CD4-positive, CD25-positive, alpha-beta regulatory T cell (primary cell): ENCODE measurements at places on chromosomes 4 and X.

DNA sequence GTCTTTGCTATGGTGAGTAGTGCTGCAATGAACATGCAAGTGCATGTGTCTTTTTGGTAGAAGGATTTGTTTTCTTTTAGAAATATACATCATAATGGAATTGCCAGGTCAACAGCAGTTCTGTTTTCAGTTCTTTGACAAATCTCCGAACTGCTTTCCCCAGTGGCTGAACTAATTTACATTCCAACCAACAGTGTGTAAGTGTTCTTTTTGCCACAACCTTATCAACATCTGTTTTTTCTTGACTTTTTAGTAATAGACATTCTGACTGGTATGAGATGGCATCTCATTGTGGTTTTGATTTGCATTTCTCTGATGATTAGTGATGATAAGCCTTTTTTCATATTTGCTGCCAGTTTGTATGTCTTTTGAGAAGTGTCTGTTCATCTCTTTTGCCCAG is 406.3 kb downstream of the DTHD1 start:
- no peak for DNase-seq

GRCh38 chr4:99991741-99992140 is 41.7 kb upstream of the H2AZ1 start:
- no peak for DNase-seq

- DNase-seq = peak; percentile 46
Observed at GRCh38 chr4:38529189-38530115, 134.5 kb upstream of the KLF3 start.

- no peak for DNase-seq
Observed at GRCh38 chrX:110025395-110025794, 22.5 kb downstream of the TMEM164 start.

DNA sequence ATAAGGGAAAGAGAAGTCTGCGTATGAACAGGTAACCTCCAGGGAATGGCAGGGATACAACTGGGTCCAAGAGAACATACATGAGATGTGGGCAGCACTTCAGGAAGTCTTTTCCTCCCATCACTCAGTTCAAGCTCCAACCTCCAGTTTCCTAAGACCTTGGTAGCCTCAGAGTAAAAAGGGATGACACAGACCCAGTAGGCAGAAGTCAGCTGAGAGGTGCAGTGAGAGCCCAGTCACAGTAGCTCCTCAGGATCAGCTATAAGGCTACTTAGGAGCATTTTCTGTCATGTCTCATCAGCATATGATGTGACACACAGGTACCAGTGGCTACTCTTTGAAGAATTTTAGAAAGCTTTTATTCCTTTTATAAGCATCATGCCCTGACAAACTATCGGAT is 12.5 kb upstream of the STS start:
- no peak for DNase-seq

GRCh38 chr4:6754481-6755087 is 27.9 kb upstream of the KIAA0232 start:
- no peak for DNase-seq

- DNase-seq = peak; percentile 25
Observed at GRCh38 chr4:142377342-142378091, 468.6 kb downstream of the INPP4B start.

- no peak for DNase-seq
Observed at GRCh38 chr4:112526061-112526460, 10.1 kb upstream of the NEUROG2 start.

GRCh38 chr4:13986548-13986947 is 359.0 kb upstream of the BOD1L1 start:
- DNase-seq = no peak

DNA sequence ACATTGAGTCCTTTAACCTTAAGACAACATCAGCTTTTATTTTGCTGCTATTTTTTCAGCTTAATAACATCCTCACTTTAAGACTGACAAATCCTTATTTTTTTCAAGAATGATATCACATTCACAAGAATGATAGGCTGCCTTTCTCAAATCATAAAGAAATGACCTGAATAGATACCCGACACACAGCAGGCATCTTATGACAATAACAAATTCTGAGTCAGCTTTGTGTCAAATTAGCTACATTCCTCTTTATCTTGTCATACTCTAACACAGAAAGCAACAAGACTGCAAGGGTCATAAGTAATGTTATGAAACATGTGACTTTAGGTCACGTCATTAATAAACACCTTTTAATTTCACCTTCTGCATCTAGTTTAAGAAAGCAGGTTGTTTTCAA is 2387.6 kb downstream of the PCDH7 start:
- DNase-seq = no peak

DNA sequence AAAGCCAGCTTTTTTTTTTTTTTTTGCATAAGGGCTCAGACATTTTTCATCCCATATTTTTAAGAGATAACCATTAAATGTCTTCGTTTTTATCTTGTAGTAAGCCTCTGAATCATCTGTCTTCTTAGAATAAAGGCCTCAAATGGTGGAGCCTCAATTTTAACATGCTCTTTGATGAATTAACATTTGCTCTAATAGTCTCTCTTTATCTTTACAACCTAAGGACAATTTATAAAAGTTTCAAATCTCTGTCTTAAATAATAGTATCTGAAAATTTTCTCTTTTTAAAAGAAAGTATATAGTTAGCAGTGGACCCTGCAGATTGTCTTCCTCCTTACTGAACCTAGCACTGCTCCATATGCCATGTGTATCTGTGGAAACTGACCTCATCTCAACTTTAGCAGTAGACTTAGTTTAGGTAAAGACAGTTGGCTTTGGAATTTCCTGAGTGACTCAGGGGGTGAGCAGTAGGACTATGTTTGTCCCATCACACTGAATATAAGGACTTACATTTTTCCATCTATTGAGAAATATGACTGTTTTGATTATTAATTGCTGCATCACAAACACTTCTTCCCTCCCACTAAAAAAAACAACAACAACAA is 1658.0 kb downstream of the STIM2 start:
- DNase-seq = no peak

- peak; percentile 17 for DNase-seq
Observed at GRCh38 chrX:56564921-56565840, 1.8 kb downstream of the UBQLN2 start.

DNA sequence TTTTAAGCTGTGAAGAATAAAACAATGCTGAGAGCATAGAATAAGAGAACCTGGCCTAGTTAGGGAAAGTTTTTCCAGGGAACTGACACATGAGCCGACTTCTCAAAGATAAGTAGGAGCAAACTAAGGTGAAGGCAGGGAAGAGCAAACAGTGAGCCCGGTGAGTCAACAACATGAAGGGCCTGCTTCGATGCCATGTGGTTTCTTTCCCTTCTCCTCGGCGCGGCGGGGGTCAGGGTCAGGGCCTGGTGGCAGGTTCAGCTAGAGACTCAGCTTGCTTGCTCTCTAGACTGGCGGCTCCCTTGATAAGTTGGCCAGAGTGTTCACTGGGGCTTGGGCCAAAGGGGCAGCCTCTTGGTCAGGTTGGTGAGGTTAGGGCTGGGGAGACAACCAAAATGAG is 81.1 kb downstream of the DLG3 start:
- no peak for DNase-seq

- no peak for DNase-seq
Observed at GRCh38 chrX:115393271-115393670, 103.8 kb downstream of the LUZP4 start.

DNA sequence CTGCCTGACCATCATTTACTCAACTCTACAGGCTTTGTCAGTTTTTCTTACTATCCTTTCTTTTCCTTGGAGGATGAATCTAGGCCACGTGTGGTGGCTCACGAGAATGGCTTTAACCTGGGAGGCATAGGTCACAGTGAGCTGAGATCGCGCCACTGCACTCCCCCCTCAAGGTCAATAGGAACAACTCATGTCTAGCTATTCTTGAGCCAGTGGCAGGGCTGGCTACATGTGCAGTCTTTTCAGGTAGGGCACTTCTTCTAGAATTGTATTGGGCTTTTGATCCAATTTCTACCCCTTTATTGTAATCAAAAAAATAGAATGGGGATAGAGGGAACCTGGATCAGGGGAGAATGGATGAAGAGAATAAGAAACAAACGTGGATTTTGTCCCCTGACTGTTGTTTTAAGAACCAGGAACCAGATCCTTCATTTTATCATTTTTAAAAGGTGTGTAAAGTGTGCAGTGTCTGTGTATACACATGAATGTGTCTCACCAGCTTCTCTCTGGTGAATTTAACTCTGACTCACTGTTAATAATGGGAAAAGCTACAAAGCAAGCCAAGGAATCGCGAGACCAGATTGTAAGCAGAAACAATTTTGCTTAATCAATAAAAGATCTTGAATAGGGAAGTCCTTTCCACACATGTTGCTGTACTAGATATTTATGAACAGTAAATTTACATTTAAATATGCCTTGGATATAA is 283.9 kb upstream of the GPC4 start:
- no peak for DNase-seq

GRCh38 chr4:76993787-76994641 is 44.5 kb downstream of the SEPTIN11 start:
- peak; percentile 88 for DNase-seq

DNA sequence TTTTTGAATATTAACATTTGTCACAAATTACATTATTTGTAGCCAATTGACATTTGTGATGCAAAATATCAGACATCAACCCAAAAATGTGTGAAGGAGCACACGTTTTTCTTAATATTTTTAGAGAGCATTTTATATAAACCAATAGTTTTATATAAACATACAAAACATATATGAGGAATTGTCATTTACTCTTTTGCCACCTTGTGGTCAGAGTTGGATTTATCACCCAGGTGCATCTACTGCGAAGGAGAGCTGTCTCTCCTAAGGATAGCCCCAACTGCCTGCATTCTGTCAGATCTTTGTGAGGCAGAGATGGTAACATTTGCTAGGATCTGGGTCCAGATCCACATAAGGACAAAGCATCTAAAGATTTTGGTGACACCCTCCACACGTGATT is 2.5 kb upstream of the USP27X start:
- DNase-seq = peak; percentile 37

- DNase-seq = no peak
Observed at GRCh38 chr4:160831165-160831922, 1332.5 kb downstream of the FSTL5 start.

GRCh38 chr4:15893962-15894361 is 44.6 kb downstream of the FGFBP1 start:
- no peak for DNase-seq

DNA sequence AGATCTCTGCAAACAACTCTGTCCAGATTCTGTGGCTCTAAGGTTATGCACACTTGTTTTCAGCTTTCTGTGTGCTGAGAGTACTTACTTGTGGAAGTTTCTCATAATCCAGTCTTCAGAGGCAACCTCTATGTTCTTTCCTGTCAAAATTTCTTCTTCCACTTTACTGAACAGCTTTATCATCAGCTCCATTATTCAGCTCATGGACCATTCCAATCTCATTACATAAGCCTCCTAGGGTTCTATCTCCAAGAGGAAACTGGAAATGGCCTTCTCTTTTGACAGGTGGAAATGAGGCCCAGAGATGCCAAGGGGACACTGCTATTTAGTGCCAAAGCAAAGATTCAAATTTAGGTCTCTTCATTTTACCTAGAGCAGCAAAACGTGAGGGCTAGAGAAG is 61.3 kb downstream of the CHRDL1 start:
- DNase-seq = no peak

DNA sequence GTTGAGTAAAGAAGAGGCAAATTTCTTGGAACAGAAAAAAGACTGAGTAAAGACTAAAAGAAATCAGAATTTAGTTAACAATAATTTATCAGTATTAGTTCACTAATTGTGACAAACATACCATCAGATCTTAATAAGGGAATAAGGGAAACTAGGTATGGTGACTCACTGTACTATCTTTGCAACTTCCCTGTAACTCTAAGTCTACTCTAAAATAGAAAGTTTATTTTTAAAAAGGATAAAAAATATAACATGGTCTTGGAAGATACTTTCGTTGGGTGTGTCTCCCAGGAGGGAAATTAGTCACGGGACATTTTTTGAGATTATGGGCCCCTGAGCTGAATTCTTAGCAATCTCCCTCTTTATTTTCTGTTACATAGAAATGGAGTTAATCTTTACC is 97.3 kb downstream of the EMCN start:
- no peak for DNase-seq

DNA sequence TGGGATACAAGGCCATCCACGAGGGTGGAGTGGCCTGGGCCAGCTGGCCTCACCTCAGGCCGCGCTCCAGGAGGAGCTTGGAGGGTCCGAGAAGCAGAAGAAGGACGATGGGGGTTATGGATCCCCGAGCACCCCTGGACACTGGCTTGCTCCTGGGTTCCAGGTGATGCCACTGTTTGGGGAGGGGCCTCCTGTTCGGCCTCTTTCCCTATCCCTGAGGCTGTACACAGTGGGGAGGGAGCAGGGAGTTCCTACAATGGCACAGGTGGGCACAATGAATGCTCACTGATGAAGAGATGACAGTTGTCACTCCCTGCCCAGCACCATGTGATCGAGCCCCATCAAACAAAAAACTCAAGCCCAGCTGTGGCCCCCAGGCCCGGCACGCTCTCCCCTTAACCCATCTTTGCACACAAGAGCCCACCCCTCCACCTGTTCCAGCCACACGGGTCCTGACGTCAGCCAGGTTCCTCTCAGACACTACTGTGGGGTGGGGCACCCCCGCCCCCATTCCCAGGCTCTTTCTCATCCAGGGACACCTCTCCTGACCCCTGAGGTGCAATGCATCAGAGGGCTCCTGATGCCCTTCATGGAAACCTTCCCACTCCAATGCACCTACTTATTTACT is 70.3 kb downstream of the WFS1 start:
- DNase-seq = no peak

DNA sequence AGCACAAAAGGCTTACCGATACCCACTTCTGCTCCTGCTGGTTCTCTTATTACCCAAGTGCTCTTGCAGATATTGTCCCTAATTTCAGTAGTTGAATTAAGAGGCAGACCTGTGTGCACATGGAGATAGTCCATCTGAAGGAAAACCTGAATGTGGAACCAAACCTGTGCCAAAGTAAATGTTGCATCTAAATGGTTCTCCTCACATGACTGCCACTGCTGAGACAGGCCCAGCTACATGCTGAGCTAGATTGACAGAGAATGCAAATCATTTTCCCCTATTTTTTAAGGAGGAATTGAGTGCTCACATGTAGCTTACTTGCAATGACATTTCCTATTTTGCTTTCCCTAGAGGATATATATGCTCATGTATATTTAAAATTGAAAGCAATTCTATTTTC is 609.1 kb upstream of the TECRL start:
- no peak for DNase-seq

DNA sequence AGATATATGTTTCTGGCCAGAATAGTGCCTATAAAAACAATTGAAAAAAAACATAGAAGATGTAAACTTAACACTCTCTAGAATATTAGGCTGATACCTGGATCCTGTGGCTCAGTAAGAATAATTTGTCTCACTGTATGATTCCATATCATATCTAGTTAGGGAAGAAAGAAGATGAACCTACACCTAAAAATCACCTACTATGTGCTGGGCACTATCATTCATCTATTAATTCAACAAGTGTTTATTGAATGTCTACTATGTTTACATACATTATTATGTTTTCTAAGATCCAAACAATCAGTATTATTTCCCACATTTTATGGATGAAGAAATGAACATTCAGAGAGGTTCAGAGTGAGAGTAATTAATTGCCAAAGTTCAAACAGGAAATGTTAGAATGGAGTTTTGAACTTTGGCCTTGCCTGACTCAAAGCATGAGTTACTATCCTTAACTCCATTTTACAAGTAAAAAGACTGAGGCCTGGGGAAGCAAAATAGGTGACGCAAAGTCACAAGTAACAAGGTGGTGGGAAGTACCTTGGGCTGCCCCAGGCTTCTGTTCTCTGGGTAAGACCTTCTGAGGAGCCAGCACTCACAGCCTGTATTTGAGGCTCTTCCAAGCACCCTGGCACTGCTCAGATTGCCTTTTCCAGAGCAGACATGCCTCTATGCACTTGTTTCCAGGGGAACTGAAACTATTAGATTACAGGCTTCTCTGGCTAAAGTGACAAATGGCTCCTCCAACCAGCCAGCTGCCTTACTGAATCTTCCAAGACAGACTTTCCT is 111.1 kb upstream of the ACSL4 start:
- no peak for DNase-seq

- DNase-seq = no peak
Observed at GRCh38 chr4:177297785-177298391, 11.8 kb upstream of the NEIL3 start.
